ENCODE measurements at places on chromosomes 7 and 10. TPM values are rescaled to one million over a fixed set of nuclear protein-coding genes. Genes with fewer than 3 reads are reported as not detected.
A peak's percentile ranks its signal among the peaks of the same experiment; 100 is the strongest.

The PDZD7 gene
- total RNA-seq: 2.0 TPM

GRCh38 chr7:42714356-42714755 lies 197.5 kb downstream of the C7orf25 start:
- H3K36me3 ChIP-seq: peaks cover 5% of the 10 kb centered on the region
- H3K4me1 ChIP-seq: no peaks in the 10 kb centered on the region
- no peak overlapping the region for H3K27ac ChIP-seq
- no peak for DNase-seq
- H3K27me3 ChIP-seq: no peaks in the 10 kb centered on the region

DNA sequence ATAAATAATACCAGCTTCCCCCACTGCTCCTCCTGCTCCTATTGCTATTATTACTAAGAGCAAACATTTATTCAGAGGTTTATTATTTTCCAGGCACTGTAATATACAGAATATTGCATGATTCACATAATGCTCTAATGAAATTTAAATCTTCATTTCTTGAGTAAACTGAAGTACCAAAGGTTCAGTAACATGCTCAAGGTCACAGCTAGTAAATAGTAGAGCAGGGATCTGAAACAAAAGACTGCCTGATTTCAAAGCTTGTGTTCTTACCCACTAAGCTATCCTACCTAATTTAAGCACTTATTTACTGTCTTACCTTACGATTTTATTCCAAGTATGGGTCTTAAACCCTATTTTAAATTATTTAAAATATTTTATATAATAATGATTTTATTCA lies 126.2 kb downstream of the SNX13 start:
- no peak overlapping the region for H3K27ac ChIP-seq
- H3K4me3 ChIP-seq: no peak overlapping the region
- no peaks in the 10 kb centered on the region for H3K4me1 ChIP-seq
- H3K36me3 ChIP-seq: peaks cover 33% of the 10 kb centered on the region

The BBIP1 gene
- total RNA-seq: 22.3 TPM

- H3K27me3 ChIP-seq: no peaks in the 10 kb centered on the region
- H3K4me1 ChIP-seq: no peaks in the 10 kb centered on the region
- no peak overlapping the region for H3K27ac ChIP-seq
- DNase-seq: no peak
- no peaks in the 10 kb centered on the region for H3K36me3 ChIP-seq
Observed at GRCh38 chr10:78672918-78673317, 395.8 kb upstream of the ZMIZ1 start.

- no peaks in the 10 kb centered on the region for H3K36me3 ChIP-seq
- H3K4me1 ChIP-seq: no peaks in the 10 kb centered on the region
- no peak overlapping the region for H3K4me3 ChIP-seq
- H3K27ac ChIP-seq: no peak overlapping the region
- no peak for DNase-seq
- no peaks in the 10 kb centered on the region for H3K27me3 ChIP-seq
Observed at GRCh38 chr7:112765105-112765504, 25.1 kb downstream of the TMEM168 start.

DNA sequence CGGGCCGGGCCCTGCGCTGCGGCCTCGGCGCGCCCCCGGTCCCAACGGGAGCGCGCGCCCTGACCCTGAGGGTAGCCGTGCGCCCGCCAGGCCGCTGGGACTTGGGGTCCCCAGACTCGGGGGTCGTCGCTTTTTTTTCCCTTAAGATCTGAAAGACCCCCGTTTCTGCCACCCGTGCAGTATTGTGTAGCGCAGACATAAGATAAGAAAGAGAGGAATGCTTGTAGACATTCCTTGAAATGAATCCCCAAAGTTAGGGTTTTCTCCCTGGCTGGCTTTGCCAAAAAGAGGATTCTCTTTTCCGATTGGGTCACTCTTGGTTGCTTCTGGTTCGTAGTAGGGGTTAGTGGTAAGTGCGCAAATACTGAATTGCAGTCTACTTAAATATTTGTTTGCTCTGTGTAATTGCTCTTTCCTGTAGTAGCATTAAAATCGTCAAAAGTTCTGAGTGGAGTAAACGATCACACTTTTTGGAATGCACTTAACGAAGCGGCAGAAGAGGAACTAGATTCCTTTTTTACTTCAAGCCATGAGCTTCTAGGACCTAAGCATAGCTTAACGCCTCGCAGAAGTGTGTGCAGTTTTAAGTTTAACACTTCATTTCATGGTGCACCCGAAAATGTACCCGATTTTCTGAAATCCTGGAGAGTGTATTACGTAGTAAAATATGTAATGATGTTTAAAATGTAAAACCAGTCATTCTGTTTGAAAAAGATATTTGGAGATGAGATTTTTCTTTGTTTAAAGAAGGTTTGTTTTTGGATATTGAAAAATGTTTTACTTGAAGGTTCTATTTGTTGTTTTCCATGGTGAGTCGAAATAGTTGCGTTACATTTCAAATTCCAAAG lies 1.3 kb downstream of the CUL1 start:
- H3K4me1 ChIP-seq: peaks cover 10% of the 10 kb centered on the region
- H3K27ac ChIP-seq: peak overlapping the region; percentile 16
- H3K27me3 ChIP-seq: no peaks in the 10 kb centered on the region
- no peak for DNase-seq

- H3K4me1 ChIP-seq: no peaks in the 10 kb centered on the region
- H3K36me3 ChIP-seq: no peaks in the 10 kb centered on the region
- H3K4me3 ChIP-seq: no peak overlapping the region
Observed at GRCh38 chr7:127114742-127115265, 137.9 kb downstream of the GRM8 start.

GRCh38 chr10:123327450-123327849 lies 173.2 kb downstream of the BUB3 start:
- no peak for DNase-seq
- no peak overlapping the region for H3K4me3 ChIP-seq
- H3K4me1 ChIP-seq: no peaks in the 10 kb centered on the region
- peaks cover 4% of the 10 kb centered on the region for H3K36me3 ChIP-seq
- no peaks in the 10 kb centered on the region for H3K27me3 ChIP-seq

The LMOD2 gene
- total RNA-seq: not detected

- no peak overlapping the region for H3K27ac ChIP-seq
- no peaks in the 10 kb centered on the region for H3K36me3 ChIP-seq
- H3K4me1 ChIP-seq: no peaks in the 10 kb centered on the region
- no peak for DNase-seq
- no peak overlapping the region for H3K4me3 ChIP-seq
Observed at GRCh38 chr10:7872041-7872442, 53.7 kb downstream of the TAF3 start.

- H3K4me1 ChIP-seq: no peaks in the 10 kb centered on the region
- no peak overlapping the region for H3K4me3 ChIP-seq
- no peak for DNase-seq
- H3K27ac ChIP-seq: no peak overlapping the region
- no peaks in the 10 kb centered on the region for H3K36me3 ChIP-seq
Observed at GRCh38 chr10:125687507-125688185, 4.7 kb upstream of the TEX36 start.

- H3K27ac ChIP-seq: no peak overlapping the region
- no peaks in the 10 kb centered on the region for H3K27me3 ChIP-seq
- no peak for DNase-seq
- peaks cover 2% of the 10 kb centered on the region for H3K36me3 ChIP-seq
- no peak overlapping the region for H3K4me3 ChIP-seq
Observed at GRCh38 chr10:127458016-127458810, 90.9 kb upstream of the NPS start.

GRCh38 chr7:43438897-43439479 lies 143.9 kb upstream of the STK17A start:
- H3K4me3 ChIP-seq: no peak overlapping the region
- no peak overlapping the region for H3K27ac ChIP-seq
- H3K36me3 ChIP-seq: peaks cover under 1% of the 10 kb centered on the region
- H3K4me1 ChIP-seq: no peaks in the 10 kb centered on the region
- no peaks in the 10 kb centered on the region for H3K27me3 ChIP-seq

DNA sequence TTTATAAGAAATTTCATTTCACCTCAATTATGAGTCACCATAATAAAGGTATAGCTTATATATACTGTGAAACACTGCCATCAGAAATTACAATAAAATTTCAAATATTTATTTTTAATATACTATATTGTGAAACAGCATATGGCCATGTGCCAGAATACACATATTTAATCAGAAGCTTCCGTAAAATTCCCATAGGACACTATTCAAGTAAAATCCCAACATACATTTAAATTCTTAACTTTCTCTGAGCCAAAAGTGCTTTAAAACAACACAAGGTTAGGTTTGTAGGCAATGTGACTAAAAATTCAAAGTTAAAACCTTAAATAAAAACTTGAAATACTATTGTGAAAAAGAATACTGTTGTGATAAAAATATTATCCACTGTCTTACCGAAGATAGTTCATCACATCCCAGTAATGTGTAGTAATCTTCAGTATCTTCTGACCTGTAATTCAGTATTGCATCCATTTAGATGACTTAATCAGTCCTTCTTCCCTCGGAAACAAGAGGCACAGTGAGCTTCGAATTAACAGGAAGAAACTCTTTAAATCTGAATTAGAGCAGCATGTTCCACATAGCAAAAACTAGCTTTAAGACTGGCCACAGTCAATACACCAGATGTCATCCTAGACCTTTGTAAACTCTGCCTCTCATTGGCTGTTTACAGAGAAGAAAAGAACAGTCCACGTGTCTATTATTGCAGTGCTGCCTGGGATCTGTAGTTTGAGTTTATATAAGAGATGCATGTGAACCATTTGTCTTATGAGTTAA lies at the start of gene DNAJC12:
Gene DNAJC12 (minus strand): TSS at position 648 of the 774 bp plus-strand sequence. CDS start 177 bp downstream, at position 471.
- no peaks in the 10 kb centered on the region for H3K4me1 ChIP-seq
- H3K27ac ChIP-seq: no peak within 1 kb of the TSS
- no peaks in the 10 kb centered on the region for H3K27me3 ChIP-seq
- DNase-seq: no peak

The STEAP1B gene
- 3.2 TPM for total RNA-seq

- peaks cover 2% of the 10 kb centered on the region for H3K4me1 ChIP-seq
- DNase-seq: no peak
- peak overlapping the region; percentile 73 for H3K4me3 ChIP-seq
- no peaks in the 10 kb centered on the region for H3K36me3 ChIP-seq
- no peak overlapping the region for H3K27ac ChIP-seq
- peaks cover 10% of the 10 kb centered on the region for H3K27me3 ChIP-seq
Observed at GRCh38 chr10:24723386-24723787, 300 bp downstream of the ARHGAP21 start.

The LRRC17 gene
- 2.1 TPM for total RNA-seq

GRCh38 chr10:29482591-29483431 lies 152.0 kb downstream of the SVIL start:
- no peaks in the 10 kb centered on the region for H3K27me3 ChIP-seq
- H3K27ac ChIP-seq: no peak overlapping the region

DNA sequence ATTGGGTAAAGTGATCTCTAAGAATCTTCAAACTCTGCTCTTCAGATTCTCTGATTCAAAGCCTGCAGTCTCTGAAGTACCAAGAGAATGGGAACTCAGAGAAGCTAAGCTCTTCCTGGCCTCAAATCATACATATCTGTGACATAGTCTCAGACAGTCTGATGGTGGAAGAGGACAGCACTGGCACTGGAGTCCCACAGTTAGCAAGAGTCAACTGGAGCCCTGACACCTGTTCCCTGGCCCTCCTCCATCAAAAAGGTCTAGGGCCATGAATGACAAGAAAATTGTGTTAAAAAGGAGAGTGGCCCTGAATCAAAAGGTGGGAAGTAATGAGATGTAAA lies 37.7 kb downstream of the PRSS2 start:
- no peaks in the 10 kb centered on the region for H3K36me3 ChIP-seq
- no peak for DNase-seq
- H3K4me3 ChIP-seq: no peak overlapping the region
- H3K27ac ChIP-seq: no peak overlapping the region
- no peaks in the 10 kb centered on the region for H3K27me3 ChIP-seq
